NCI-H69 (cell line): ENCODE measurements at places on chromosomes 12 and 14.

DNA sequence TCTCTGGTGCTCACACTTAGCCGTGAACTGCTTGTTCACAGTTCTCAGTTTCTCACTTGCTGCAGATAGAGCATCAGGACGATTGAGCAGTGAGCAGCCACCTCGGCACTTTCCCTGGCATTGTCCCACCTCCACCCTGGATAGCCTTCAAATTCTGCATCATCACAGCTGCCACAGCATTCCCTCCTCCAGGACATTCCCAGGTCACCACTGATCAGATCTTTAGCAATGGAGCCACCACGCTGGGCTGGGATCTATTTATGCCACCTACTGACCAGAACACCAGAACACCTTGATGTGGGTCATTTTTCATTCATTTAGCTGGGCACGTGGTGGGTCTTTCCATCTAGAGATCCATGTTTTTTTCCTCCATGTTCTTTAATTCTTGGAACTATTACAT is 23.6 kb downstream of the ACADS start:
- no peak for DNase-seq

DNA sequence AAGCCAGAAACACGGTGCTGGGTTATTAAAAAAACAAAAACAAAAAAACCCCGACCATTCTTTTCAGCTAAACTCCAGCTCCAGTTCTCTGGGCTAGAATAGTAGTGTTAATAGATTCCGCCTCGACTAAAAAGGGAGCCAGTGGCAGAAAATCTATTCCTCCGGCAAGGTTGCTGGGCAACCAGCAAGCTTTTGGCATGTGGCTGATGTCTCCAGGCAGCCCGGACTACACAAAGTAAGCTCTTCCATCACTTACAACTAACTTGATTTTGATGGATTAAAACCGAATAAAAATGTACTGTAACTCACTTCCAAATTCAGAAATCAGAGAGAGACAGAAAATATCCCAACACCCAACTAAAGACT is 126.4 kb upstream of the FOXN3 start:
- peak; percentile 22 for DNase-seq

GRCh38 chr12:56728139-56728861 is 3.2 kb upstream of the NACA start:
- no peak for DNase-seq

DNA sequence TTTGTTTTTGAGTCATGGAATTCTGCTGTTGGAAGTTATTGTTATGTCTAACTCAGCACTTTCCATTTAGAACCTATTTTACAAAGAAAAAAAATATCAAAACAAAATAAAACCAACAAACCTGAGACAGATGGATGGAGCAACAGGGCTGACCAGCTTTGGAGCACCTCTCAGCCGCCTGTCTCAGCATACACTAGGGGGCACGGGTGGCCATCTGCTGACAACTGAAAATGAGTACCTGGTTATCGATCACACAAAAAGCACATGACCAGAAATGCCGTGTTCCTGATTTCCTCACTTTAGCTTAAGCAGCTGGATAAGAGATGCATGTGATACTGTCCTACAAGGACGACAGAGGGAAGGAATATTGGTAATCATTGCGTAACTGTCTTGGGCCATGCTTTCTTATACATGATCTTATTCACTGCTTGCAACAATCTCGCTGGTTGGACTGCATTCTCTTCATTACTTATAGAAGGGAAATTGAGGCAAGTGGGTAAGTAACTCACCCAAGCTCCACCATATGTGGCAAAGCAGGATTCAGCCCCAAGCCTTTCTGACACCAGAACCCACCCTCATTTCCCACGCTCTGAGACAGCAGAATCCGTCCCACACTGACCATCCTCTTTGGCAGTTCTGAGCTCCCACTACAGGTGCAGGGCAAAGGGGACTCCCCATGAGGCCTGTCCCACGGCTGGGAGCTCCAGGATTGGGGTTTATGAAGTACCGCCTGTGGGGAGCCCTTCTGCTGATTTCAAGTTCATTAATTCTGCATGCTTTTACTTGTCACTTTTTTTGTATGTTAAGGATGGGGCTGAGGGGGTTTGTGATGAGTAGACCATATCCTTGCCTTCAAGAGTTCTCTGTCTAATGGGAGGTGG is 43.5 kb downstream of the C14orf132 start:
- DNase-seq = no peak

DNA sequence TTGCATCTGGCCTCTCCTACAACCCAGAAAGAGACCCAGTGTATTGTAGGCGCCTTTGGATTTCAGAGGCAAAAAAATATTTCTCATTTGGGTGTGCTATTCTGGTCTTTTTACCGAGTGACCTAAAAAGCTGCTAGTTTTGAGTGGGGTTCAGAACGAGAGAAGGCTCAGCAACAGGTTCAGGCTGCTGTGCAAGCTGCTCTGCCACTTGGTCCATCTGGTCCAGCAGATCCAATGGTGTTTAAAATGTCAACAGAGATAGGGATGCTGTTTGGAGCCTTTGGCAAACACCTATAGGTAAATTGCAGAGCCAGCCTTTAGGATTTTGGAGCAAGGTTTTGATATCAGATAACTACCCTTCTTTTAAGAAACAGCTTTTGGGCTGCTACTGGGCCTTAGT is 25.3 kb upstream of the DYRK2 start:
- DNase-seq = no peak

DNA sequence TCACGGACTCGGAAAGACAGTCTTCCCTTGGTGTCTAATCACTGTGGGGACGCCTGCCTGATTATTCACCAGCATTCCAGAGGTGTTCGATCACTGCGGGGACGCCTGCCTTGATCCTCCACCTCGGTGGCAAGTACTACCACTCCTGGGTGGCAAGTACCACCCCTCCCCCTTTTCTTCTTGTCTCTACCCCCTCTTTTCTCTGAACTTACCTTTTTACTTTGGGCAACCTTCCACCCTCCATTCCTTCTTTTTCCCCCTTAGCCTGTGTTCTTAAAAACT is 12.0 kb upstream of the LGMN start:
- no peak for DNase-seq

- no peak for DNase-seq
Observed at GRCh38 chr14:32494609-32495434, 165.7 kb downstream of the AKAP6 start.

GRCh38 chr14:55123101-55123500 is 6.0 kb upstream of the LGALS3 start:
- DNase-seq = no peak
